ENCODE measurements at places on chromosomes 13 and 19.

- no peak for DNase-seq
Measured at GRCh38 chr13:92575777-92576176, 650.8 kb upstream of the GPC6 start.

DNA sequence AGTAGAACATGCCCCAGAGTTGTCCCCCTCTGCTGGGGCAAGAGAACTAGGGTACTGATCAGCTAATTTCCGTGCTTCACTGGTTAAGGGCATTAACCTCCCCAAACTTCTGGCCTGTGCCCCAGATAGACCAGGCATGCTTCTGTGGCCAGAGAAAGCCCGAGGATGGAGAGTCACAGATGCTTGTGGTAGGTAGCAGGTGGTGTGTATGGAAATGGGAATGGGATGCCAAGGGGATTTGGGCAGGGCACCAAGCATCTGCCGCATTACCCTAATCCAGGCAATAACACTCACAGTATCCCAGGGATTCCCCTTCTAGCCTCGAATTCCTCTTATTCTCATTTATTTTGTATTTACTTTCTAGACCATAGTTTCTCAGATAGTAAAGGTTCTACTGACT, 124.8 kb upstream of the KLF12 start:
- no peak for DNase-seq

DNA sequence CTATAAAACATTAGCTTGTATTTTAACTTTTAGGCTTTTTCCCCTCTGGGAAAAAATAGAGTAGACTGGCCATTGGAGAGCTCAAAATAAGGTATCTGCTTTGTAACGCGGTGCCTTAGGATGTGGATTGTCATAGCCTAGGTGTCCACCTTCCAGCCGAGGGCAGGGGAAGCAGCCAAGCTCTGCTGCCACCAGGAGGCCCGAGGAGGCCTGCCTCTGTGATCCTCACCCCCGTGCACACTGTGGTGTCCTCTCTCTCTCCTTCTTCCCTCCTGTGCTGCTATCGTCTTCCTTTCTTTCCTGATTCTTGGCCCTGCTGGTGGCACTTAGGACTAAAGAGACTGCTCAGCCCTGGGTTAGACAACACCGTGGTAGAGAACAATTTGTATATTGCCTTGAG, 11.3 kb downstream of the HNRNPM start:
- DNase-seq = peak; percentile 82

GRCh38 chr19:7734220-7735203, 2.6 kb upstream of the CLEC4G start:
- no peak for DNase-seq

- no peak for DNase-seq
Measured at GRCh38 chr13:110301083-110301482, 5.9 kb downstream of the COL4A1 start.

- peak; percentile 58 for DNase-seq
Measured at GRCh38 chr13:21625366-21625765, 21.4 kb upstream of the MICU2 start.

DNA sequence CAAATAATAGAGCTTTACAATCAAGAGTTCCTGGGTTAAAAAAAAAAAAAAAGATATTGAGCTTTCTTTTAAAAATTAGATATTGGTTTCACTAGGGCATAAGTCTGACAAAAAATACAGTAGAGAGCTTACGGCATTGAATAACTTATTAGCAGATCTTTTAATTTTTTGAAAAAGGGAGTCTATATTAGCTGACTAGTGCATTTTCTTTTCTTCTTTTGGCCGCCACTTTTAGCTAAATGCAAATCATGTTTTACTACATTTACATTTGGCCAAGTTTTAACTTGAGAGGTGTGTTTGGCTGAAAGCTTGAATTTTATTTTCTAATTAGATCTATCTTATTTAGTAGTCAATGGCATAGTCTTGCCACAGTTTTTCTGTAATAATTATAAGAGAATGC, 43.4 kb downstream of the SPRY2 start:
- DNase-seq = no peak

DNA sequence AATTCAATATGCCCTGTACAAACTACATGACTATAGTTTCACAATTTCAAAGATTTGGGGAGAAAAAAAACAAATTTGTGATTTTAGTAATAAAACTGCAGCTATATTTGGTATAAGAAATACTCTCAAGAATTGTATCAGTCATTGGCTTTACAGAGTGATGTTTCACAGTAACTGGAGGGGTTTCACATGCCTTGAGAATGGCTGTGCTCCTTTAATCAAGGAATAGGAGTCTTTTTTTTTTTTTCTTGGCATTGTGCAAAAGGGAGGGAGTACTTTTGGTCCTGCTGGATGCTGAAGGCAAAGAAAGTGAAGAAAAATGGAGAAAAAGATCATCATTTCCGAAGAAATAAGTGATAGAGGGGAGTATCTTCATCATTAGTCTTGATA, 6.8 kb downstream of the ZNF507 start:
- no peak for DNase-seq

- DNase-seq = no peak
Measured at GRCh38 chr19:49730166-49730565, 32.9 kb downstream of the TSKS start.

DNA sequence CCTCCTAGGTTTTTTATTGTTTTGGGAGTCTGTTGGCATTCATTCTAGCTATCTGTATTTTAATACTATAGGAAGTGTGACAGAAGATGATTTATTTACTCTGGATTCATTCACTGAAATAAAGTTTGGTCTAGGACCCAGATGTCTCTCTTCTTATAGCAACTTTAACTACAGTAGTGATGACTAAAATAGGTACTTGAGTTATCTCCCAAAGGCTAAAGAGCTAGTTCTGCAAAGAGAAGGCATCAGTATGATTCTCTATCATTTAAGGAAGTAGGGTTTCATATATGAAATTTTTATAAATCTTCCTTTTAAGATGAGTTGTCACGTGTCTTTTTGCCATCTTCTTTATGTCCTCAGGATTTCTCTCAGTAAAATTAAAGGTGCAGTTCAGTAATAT, 507.4 kb downstream of the KCTD12 start:
- no peak for DNase-seq

GRCh38 chr19:36674201-36674600, 7.6 kb upstream of the ZNF461 start:
- DNase-seq = no peak

DNA sequence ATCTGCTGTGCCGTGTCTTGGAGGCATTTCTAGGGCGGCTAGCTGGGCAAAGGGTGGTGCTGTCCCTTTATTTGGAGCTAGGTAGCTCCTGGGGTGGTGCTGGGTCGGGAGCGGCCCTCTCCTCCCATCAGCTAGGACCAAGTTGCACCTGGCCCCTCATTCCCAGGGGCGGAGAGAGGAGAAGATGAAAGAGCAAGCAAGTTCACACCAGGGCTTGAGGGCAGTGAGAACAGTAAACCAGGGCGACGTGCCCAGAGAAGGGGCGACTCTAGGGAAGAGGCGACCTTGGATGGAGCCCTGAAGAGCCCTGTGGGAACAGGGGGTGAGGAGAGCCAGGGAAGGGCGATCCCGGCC, 17.0 kb upstream of the KCNN1 start:
- peak; percentile 42 for DNase-seq

- DNase-seq = no peak
Measured at GRCh38 chr13:43448605-43449336, 338.0 kb downstream of the ENOX1 start.

- peak; percentile 22 for DNase-seq
Measured at GRCh38 chr19:43353606-43354304, at the start of gene CD177. CD177 (plus strand) TSS chr19:43353686; CDS start chr19:43353715, 29 bp downstream.

DNA sequence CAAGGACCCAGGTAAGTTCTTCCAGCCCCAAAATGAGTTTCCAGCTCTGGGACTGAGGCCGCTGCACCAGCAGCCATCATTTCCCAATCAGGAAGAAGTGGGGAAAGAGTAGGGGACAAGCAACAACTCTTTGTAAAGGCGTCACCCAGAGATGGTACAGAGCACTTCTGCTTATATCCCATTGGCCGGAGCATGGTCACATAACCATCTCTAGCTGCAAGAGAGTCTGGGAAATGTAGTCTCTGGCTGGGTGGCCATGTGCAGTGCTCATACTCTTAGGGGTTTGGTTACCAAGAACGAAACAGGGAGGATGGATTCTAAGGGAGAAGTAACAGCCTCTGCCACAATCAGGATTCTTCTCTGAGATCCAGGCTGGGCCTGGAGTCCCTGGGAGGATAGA, 26.3 kb downstream of the CKM start:
- no peak for DNase-seq

GRCh38 chr19:55373306-55373992, 3.2 kb upstream of the TMEM190 start:
- no peak for DNase-seq

DNA sequence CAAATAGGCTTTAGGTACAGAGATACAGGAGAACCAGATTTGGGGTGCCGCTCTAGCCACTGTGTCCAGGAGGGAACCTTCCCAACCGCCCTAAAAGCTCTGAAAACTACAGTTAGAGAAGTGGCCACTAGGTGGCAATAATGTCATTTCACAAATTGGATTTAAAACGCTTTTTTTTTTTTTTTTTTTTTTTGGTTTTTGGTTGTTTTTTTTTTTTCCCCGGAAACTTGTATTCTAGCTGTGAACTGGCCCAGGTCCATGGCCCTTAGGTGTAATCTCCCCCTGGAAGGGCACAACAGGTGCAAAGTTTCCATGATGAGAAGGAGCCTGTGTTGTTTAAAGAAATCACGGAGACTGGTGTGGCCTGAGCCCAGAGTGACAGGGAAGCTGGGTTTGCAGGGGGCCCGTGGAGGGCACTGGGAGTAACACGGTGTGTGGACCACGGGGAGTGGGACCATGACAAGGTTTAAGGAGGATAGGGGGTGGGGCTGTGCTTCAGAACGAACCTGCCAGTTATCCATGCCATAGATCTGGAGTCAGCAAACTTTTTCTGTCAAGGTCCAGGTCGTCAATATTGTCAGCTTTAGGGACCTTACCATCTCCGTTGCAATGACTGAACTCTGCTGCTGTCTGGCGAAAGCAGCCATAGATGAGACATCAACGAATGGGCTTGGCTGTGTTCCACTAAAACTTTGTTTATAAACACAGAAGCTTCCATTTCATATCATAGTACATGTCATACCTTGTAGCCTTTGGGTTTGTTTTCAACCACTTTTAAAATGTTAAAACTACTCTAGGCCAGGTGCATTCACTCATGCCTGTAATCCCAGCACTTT, 10.1 kb downstream of the OR1I1 start:
- peak; percentile 77 for DNase-seq

DNA sequence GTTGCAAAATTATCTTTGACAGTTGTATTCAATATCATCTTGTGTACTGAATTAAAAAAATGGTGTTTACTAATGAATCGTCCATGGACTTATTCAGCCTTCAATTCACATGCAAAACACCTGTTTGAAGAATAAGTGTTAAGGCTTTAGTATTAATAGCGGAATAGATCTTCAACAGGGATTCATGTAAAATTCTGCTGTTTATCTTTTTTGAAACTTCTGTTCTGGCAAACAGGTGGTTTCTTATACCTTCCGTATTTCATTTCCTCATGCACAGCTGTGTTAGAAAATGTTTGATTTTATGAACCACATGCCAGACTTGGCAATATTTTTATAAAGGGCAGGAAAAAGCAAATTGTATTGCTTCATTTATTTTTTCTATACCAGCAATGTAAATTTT, 255.7 kb downstream of the DACH1 start:
- no peak for DNase-seq

GRCh38 chr19:54739587-54740497, 1.5 kb downstream of the KIR2DL3 start:
- no peak for DNase-seq

- DNase-seq = no peak
Measured at GRCh38 chr19:19021115-19021514, 12.2 kb downstream of the SUGP2 start.

- no peak for DNase-seq
Measured at GRCh38 chr19:12873891-12874745, 7.1 kb downstream of the DNASE2 start.

DNA sequence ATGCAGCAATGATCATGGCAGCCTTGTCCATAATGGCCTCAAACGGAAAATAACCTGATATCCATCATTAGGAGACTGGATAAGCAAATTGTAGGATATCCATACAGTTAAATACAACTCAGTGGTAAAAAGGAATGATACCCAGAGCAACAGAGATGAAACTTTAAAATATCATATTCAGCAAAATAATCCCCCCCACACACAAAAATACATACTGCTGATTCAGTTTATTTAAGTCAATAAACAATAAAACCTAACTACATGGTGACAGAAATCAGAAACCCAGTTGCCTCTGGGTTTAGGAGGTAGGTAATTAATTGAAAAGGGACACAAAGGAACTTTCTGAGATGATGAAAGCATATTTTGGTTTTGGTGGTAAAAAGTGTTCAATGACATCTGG, 27.9 kb upstream of the DLEU7 start:
- DNase-seq = no peak

DNA sequence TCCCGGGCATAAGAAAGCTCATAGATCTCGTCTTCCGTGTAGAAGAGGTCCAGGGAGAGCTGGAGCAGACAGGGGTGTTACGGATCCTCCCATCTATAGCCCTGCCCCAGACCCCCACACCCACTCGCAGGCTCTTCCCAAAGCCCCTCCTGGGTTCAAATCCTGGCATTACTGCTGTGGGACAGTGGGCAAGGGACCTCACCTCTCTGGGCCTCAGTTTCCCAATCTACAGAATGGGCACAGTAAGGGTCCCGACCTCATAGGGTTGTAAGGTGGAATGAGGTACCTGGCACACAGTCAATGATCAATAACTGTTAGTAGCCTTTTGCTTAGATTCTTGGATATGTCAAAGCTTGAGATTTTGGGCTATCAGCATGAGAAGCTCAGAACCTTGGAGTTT, 10.5 kb downstream of the FAM98C start:
- no peak for DNase-seq

- no peak for DNase-seq
Measured at GRCh38 chr13:108996430-108996829, 367.0 kb downstream of the MYO16 start.

GRCh38 chr13:26541678-26542568, 15.6 kb upstream of the WASF3 start:
- DNase-seq = no peak

DNA sequence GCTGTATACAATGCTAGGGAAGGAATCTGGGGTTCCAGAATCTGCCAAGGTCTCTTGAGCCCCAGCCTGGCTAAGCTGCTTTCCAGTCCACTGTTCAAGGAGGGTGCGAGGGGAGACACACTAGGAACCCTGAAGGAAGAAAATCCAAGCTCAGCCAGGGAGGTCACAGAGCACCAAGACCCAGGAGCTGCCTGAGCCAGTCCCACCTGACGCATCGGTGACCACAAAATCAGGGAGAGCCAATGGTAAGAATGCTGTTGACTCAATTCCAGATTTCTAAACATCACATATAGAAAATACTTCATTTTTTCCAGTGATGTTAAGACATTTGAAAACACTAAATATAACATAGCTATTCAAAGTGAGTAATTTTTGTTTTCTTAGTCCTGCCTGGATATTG, 50.1 kb downstream of the CEP89 start:
- DNase-seq = no peak

- DNase-seq = peak; percentile 70
Measured at GRCh38 chr19:4597975-4598671, 38.6 kb upstream of the SEMA6B start.

DNA sequence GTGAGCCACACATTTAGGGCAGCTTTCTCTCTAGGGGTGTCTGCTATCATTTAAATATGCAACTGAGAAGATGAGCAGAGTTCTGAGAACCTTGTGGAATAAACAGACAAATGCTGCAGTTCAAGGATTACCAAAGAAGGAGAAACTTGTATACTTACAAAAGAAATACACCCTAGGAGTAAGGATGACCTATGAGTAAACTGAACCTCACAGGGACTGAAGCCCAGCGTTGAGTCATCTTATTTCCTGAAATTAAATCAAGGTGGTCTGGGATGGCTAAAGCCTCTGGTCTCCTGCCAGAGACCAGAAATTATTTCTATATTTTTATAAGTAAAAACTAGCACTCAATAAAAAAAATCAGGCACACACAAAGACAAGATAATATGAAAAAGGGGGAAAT, 40.1 kb downstream of the FAM216B start:
- DNase-seq = no peak
